Small intestine (tissue), 16 donors: ENCODE measurements at places on chromosomes 6 and 20.

DNA sequence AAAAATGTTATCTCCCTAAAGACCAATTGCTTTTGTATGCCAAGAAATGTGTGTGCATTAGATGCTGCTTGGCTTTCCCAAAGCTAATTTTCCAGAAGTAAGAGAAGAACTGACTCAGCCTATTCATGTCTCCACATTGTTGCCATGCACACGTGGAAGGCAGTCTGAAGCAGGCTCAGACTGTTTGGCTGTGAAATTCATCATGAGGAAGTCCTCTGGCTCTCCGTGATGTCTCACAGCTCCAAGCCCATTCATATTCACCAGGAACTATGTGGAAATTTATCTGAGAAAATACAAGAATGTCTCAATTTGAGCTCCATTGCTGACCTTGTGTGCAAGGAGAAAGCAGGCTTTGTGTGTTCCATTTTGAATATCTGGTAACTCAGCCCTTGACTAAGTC is 1022.2 kb upstream of the GJE1 start:
- H3K4me3 ChIP-seq, result no peak overlapping the region
- no peak overlapping the region for H3K27ac ChIP-seq
- no peaks in the 10 kb centered on the region for H3K27me3 ChIP-seq
- H3K4me1 ChIP-seq, result no peaks in the 10 kb centered on the region
- DNase-seq, result no peak
- H3K36me3 ChIP-seq, result no peaks in the 10 kb centered on the region

GRCh38 chr6:34513646-34514045 is 42.5 kb downstream of the SPDEF start:
- no peak overlapping the region for H3K4me3 ChIP-seq
- no peak overlapping the region for H3K27ac ChIP-seq
- no peak for DNase-seq
- H3K4me1 ChIP-seq, result no peaks in the 10 kb centered on the region

- H3K4me1 ChIP-seq, result peaks cover 1% of the 10 kb centered on the region
- no peaks in the 10 kb centered on the region for H3K36me3 ChIP-seq
- H3K4me3 ChIP-seq, result no peak overlapping the region
Observed at GRCh38 chr20:46093531-46093930, 3.8 kb upstream of the NCOA5 start.

DNA sequence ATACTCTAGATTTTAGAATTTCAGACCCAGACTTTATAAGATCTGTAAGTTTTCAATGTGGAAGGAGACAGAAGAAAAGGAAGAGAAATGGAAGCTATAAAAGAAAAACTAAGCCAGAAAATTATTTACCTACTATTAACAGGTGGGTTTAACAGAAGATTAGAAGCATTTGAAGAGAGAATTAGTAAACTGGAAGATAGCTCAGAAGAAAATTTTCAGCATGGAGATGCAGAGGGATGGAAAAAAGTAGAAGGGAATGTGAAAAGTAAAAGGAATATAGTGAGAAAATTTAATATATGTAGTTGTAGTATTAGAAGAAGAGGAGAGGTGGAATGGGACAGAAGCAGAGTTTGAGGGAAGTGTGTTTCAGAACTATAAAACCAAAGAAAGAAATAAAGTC is 56.1 kb downstream of the QKI start:
- no peak overlapping the region for H3K4me3 ChIP-seq
- DNase-seq, result no peak
- no peaks in the 10 kb centered on the region for H3K4me1 ChIP-seq
- no peaks in the 10 kb centered on the region for H3K36me3 ChIP-seq
- H3K27ac ChIP-seq, result no peak overlapping the region
- no peaks in the 10 kb centered on the region for H3K27me3 ChIP-seq

DNA sequence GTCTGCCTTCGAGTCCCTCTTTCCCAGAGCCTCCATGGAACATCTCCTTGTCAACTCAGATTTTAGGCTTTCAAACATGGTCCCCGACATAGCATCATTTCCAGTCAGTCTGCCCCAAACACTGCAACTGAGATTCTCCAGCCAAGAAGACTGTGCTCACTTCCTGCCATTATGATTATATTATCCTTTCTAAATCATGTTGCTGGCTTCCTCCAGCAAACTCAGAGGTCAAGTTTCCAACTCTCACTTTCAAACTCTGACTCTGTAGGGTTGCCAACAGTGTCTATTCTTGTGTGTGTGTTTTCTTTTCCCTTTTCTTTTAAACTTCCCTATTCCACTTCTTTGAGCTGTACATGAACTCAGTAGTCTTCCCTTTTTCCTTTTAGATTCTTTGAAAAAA is 61.2 kb upstream of the TRAF3IP2 start:
- H3K27ac ChIP-seq, result no peak overlapping the region
- peaks cover 3% of the 10 kb centered on the region for H3K4me1 ChIP-seq
- no peaks in the 10 kb centered on the region for H3K27me3 ChIP-seq
- no peaks in the 10 kb centered on the region for H3K36me3 ChIP-seq
- no peak for DNase-seq
- H3K4me3 ChIP-seq, result no peak overlapping the region

DNA sequence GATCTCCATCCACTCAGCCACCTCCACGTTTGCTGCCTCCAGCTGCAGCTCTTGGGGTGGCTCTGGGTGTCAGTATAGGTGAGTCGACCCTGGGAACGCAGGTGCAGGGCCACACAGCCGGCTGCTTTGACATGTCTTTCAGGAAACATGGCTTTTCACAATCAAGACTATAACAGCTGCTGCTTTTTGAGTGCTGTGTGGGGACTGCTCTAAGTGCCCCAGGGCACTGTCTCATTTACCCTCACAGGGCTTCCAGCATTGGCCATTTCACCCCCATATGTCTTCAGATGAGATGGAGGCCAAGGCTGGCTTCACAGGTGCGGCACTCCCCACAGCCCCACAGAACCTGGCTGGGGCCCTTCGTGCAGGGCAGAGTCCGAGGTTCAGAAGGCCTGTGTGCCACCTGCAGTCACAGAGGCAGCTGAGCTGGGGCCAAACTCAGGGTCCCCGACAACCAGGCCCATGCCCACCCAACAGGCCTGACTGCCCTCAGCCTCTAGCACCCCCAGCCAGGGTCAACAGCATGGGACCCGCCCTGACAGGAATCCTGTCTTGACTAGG is 14.9 kb upstream of the CST7 start:
- no peaks in the 10 kb centered on the region for H3K27me3 ChIP-seq
- H3K36me3 ChIP-seq, result no peaks in the 10 kb centered on the region
- peaks cover 18% of the 10 kb centered on the region for H3K4me1 ChIP-seq
- no peak overlapping the region for H3K27ac ChIP-seq

DNA sequence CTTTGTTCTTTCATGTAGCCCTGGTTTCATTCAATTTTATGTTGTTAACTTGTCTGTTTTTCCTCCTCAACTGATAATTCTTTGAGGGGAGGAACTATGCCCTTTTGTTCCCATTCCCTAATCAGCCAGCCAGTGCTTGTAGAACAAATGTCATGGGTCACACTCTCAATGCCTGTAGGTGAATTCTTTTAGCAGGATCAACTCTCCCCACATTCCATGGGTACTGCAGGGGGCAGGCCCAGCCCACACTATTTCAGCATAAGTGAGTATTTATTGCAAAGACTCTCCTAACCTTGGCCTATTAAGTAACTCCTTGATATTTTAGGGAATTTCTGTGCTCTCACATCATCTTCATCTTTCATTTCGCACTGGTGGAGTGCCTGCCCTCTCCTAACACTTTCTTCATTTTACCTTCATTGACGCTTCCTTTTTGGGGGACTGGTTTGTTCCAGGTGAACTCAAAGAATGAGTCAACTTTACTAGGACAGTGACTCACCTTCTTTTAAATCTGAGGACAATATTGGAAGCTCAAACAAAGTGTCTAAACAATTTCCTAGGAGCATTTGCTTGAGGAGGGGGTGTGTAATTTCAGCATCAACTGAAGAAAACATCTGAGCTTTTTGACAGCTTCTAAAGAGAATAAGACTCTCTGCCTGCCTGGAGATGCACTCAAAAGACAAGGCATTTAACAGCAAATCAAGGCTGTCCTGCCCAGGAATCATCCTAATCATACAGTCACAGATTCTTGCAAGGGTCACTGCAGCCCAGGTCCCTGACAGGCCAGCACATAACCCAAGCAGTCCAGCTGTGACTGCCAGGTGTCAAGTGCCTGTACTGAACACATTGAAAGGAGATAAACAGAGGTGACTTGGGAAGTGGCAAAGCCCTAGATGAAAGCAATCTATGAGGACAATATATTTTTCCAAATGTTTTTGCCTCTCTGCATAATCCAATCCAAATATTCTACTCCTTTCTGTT is 263.9 kb upstream of the PRND start:
- H3K27ac ChIP-seq, result no peak overlapping the region
- no peaks in the 10 kb centered on the region for H3K36me3 ChIP-seq
- DNase-seq, result no peak
- H3K27me3 ChIP-seq, result peaks cover 2% of the 10 kb centered on the region

GRCh38 chr6:37985355-37985754 is 165.8 kb downstream of the ZFAND3 start:
- no peaks in the 10 kb centered on the region for H3K4me1 ChIP-seq
- H3K36me3 ChIP-seq, result no peaks in the 10 kb centered on the region
- DNase-seq, result no peak
- H3K4me3 ChIP-seq, result no peak overlapping the region
- H3K27me3 ChIP-seq, result no peaks in the 10 kb centered on the region
